CD4-positive, alpha-beta T cell (primary cell): ENCODE measurements at places on chromosomes 11 and 22.

DNA sequence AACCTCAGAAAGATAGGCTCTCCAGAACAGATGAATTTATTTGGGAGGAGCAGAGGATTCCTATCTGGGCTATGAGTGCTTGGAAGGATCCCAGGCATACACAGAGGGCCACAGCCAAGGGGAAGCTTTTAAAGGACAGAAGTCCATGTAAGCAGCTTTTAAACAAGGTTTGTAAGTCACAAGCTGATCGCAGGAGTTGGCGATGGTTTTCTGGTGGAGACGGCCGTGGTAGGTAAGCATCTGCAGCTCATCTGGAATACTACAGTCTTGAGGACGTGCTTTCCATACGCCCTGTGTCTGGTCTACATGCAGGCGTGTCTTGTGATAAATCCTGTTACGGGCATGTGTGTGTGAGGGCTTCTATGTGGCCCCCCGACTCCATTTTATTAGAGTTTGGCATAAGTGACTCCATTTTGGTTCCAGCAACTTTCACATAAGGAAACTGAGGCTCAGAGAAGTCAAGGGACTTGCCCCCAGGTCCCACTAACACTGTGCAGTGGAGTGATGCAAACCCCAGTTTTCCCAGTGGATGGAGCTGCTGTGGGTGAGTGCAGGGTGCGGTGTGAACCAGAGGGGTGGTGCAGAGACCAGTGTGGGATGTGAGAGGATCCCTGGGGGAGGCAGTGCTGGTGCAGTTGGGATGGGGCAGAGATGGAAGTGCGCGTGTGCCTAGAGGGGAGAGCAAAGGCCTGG is 11.8 kb upstream of the ACY3 start:
- DNase-seq: no peak

- DNase-seq: no peak
These were observed 16.3 kb upstream of the OR56B1 start for GRCh38 chr11:5719703-5720495.

GRCh38 chr11:58494101-58494500 is 13.8 kb downstream of the OR5B21 start:
- no peak for DNase-seq

DNA sequence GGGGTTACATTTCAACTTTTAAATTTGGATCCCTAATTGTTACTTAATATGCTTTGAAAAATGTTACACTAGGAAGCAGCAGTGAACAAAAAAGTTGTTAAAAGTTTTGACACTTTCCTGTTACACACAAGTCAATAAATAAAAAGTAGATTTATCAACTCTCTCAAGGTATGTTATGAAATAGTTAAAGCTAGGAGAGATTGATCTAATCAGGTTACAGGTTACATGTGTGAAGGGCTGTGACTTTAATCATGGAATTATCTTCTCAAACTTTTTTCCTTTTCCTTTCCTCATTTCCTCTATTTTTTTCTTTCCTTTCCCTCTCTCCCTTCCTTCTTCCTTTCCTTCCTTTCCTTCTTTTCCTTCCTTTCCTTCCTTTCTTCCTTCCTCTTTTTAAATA is 77.0 kb upstream of the RAB38 start:
- no peak for DNase-seq

DNA sequence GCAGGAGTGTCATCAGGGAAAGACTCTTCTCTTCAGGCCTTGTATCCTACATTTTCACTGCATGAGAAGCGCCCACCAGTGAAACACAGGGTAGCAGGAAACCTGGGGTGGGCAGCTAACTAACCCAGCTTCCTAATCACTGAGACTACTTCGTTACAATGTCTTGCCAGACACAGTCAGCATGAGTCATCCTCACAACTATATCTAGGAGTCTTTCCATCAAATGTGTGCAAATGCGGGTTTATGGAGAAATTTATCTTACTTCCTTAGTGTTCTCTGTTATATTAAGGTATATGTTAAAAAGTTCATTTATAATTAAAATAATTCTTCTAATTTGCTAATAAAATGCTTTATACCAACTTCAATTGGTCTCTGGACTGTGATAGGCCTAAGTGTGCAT is 79.9 kb upstream of the RAB1B start:
- DNase-seq: no peak
